Astrocyte (in vitro differentiated cells and primary cell): ENCODE measurements at places on chromosomes 13 and 19.

DNA sequence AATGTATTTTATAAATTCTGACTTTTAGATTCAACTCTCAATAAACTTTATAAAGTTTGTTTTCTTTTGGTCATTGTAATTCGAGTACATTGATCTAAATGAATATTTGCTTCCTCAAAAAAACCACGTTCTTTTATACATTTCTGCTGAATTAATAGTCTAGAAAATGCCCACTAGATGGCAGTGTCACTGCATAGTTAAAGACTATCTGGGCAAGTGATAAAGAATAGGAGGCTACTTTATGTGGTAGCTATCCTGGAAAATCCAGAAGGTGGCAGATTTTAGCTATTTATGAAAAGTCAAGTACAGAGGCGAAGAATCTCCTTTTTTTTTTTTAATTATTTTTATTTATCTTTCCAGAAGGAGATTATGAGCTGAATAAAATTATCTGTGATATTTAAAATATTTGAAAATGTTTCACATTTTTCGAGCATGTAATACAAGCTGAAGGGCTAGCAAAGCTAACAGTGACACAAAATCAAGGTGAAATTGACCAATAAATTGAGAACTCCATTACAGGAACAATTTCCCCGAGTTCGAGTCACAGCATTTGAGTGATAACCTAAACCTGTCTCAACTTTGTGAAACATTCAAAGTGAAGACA lies 221.8 kb downstream of the OLFM4 start:
- H3K27ac ChIP-seq, result no peak overlapping the region
- no peak overlapping the region for H3K4me3 ChIP-seq
- H3K27me3 ChIP-seq, result no peaks in the 10 kb centered on the region
- H3K4me1 ChIP-seq, result no peaks in the 10 kb centered on the region

- no peak overlapping the region for H3K27ac ChIP-seq
- no peaks in the 10 kb centered on the region for H3K4me1 ChIP-seq
- H3K4me3 ChIP-seq, result no peak overlapping the region
- H3K36me3 ChIP-seq, result no peaks in the 10 kb centered on the region
- H3K27me3 ChIP-seq, result no peaks in the 10 kb centered on the region
- DNase-seq, result no peak
Measured at GRCh38 chr13:55159765-55160164, 1981.0 kb upstream of the PRR20A start.

DNA sequence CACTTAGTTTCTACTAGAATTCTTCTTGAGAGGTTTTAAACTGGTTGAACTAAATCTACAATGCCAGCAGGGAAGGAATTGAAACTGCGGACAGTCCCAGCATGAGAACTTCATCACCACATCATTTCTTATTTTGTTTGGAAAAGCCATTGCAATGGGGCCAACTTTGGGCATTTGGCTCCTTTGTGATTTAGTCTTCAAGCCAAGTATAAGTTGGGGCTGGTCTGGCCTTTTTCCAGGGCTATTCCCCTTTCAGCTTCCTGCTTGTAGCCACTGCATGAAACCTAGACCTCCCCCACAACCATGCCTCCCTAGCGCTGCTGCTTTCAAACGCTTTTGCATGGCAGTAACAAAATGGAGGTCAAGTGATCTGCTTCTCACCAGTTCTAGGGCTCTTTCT lies 142.3 kb downstream of the RGCC start:
- no peak overlapping the region for H3K27ac ChIP-seq
- H3K36me3 ChIP-seq, result no peaks in the 10 kb centered on the region
- no peak for DNase-seq

DNA sequence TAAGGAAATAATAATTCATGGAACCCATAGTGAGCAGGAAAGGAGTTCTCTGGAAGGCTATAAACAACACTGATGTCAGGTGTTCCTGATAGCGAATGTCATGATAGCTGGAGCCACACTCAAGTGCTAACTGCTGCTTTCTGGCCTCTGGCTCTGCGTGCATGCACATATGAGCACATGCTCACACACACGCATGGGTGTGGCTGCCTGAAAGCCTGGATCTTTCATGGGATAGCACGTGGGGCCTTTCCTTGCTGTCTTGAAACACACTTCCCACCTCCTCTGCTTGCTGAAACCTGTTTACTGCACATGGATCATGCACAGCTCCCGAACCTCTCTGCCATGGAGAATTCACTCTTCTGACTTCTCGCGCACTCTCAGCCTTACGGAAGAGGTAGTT lies 207.4 kb downstream of the ATP8A2 start:
- H3K4me1 ChIP-seq, result no peaks in the 10 kb centered on the region
- no peaks in the 10 kb centered on the region for H3K27me3 ChIP-seq
- no peak overlapping the region for H3K27ac ChIP-seq
- H3K4me3 ChIP-seq, result no peak overlapping the region

GRCh38 chr19:49718511-49718910 lies 27.6 kb downstream of the CPT1C start:
- H3K27ac ChIP-seq, result no peak overlapping the region
- H3K36me3 ChIP-seq, result no peaks in the 10 kb centered on the region
- H3K4me3 ChIP-seq, result no peak overlapping the region
- H3K27me3 ChIP-seq, result no peaks in the 10 kb centered on the region

- peaks cover 7% of the 10 kb centered on the region for H3K36me3 ChIP-seq
- H3K27me3 ChIP-seq, result no peaks in the 10 kb centered on the region
- no peak overlapping the region for H3K27ac ChIP-seq
- DNase-seq, result no peak
Measured at GRCh38 chr19:15430526-15431120, 11.8 kb upstream of the AKAP8L start.

DNA sequence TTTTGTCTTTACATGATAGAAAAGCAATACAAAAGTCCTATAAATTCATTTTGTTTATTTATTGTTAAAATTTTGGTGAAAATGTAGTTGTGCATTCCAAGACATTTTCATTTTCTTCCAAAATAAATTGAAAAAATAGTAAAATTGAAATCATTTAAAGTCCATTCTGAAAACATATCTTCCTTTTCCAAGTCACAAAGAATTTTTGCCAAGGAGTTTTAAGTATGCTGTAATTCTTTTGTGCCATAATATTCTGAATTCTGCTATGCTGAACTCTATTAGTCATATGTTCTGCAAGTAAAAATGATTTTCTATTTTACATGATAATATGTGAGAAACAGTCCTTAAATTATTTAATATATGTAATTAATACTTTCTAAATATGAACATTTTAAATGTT lies 879.6 kb upstream of the SLC10A2 start:
- H3K4me3 ChIP-seq, result no peak overlapping the region
- peaks cover 8% of the 10 kb centered on the region for H3K4me1 ChIP-seq
- no peaks in the 10 kb centered on the region for H3K36me3 ChIP-seq
- DNase-seq, result no peak
- H3K27ac ChIP-seq, result no peak overlapping the region

- peaks cover 23% of the 10 kb centered on the region for H3K4me1 ChIP-seq
- DNase-seq, result peak; percentile 19
- H3K27ac ChIP-seq, result peak overlapping the region; percentile 87
- no peaks in the 10 kb centered on the region for H3K27me3 ChIP-seq
- peaks cover 1% of the 10 kb centered on the region for H3K36me3 ChIP-seq
- H3K4me3 ChIP-seq, result no peak overlapping the region
Measured at GRCh38 chr19:45505151-45505995, 1.9 kb upstream of the VASP start.

DNA sequence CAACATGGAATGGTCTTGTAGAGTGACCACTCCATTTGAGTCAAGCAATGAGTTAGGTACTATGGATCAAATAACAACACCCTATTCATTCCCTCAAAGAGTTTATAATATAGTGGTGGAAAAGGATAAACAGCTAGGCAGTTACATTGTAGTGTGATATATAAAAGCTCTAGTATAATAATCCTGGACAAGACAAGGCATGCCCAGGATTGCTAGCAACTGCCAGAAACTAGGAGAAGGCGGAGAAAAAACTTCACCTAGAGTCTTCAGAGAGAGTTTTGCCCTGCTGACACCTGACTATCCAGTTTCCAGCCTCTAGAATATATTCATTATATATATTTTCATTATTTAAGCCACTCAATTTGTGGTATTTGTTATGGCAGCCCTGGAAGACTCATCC lies 530.6 kb downstream of the KLF12 start:
- no peak overlapping the region for H3K27ac ChIP-seq
- no peak for DNase-seq
- no peaks in the 10 kb centered on the region for H3K36me3 ChIP-seq
- H3K4me1 ChIP-seq, result no peaks in the 10 kb centered on the region

DNA sequence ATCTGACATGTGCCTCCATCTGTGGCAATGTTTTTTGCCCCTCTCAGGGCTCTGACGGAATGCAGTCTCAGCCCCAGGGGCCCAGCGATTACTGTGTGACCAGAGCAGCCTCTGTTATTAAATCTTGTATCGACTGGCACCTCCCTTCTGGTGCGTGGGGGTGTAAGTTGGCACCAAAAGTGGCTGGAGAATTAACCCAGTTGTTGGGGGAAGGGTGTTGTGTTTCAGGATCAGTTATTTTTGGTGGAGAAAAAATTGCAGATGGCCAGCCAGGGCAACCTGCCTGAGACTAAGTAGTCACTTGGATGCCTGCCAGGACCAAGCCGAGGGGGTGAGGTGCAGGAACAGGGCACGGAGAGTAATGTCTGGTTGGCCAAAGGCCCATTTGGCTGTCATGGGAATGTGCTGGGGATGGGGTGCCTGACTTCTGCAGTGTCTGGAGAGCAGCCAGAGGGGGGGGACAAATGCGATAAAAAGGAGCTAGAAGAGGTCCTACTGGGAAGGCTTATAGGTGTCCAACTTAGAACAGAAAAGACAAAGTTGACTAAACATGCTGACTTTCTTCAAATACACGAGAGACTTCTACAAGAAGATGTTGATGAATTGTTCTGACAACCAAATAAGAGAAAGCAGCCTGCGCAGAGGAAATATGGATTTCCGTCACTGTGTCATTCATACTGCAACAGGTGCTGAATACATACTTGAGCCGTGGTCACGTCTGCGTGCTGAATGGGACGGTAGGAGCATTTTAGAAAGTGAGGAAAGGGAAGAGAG lies 69.8 kb downstream of the SIAH3 start:
- no peaks in the 10 kb centered on the region for H3K27me3 ChIP-seq
- no peak overlapping the region for H3K4me3 ChIP-seq
- DNase-seq, result peak; percentile 17

DNA sequence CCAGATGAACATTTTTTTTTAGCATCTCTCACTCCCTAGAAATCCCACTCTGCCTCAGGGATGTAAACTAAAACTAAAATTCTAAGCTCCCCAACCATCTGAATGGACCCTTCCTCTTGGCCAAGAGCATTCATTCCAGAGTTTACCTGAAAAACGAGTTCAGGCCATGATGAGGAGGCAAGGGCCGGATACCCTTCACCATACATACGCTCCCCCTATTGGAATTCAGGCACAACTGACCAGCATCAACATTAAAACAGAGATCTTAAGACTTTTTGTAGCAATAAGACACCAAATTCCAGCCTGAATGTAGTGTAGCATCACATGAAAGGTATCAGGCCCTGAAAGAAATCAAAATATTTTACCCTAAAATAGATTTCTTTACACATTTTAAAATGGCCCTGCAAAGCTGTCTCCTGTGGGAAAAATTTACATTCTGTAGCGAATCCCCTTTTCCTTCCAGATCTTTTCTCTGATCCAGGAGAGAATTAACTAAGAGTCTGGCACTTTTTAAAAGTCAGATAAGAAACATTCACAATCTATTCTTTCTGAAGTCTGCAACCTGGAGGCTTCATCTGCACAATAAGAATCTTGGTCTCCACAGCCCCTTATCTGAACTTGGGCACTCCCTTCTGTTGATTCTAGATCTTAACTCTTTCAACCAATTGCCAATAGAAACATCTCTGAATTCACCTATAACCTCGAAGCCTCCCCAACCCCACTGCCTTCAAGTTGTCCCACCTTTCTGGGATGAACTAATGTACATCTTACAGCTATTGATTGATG lies 888.5 kb downstream of the UQCRFS1 start:
- no peak overlapping the region for H3K27ac ChIP-seq
- H3K4me3 ChIP-seq, result no peak overlapping the region
- H3K27me3 ChIP-seq, result no peaks in the 10 kb centered on the region
- no peaks in the 10 kb centered on the region for H3K36me3 ChIP-seq
- H3K4me1 ChIP-seq, result no peaks in the 10 kb centered on the region

DNA sequence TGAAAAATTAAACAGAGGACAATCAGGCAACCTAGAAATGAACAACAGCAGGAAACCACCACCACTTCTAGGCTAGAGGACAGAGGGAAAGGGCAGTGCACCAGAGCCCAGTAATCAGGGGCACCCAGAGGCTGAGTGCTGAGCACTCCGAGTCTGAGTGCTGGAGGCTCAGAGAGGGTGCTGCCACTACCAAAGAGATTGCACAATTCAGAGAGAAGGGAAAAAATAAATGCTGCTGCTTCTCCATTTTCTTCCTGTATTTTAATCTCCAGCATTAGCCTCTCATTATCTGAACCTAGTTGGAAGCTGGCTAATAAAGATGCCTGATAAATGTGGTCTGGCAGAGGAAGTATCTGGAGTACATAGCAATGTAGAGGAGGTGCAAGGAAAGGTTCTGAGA lies 11.8 kb upstream of the ZNF175 start:
- no peak overlapping the region for H3K27ac ChIP-seq
- H3K4me1 ChIP-seq, result no peaks in the 10 kb centered on the region
- no peaks in the 10 kb centered on the region for H3K27me3 ChIP-seq
- no peak for DNase-seq

DNA sequence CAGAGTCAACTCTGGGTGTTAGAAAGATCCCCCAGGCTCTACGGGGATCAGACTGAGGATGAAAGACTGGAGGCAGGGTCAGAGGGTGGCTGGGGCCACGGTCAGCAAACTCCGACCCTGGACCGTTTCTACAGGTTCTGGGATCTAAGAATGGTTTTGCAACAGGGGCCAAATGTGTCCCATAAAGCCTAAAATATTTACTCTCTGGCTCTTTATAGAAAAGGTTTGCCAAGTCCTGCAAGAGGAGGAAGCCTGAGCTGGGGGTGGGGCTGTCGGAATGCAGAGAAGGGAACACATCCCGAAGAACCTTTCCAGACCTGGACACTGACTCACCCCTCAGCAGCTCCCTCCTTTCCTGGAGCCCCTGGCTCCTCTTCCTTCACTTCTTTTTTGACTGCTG lies 20.7 kb downstream of the LIG1 start:
- no peaks in the 10 kb centered on the region for H3K4me1 ChIP-seq
- H3K27me3 ChIP-seq, result no peaks in the 10 kb centered on the region
- H3K4me3 ChIP-seq, result no peak overlapping the region
- no peak for DNase-seq
